ENCODE measurements at places on chromosomes 12 and 14.

- peak; percentile 12 for DNase-seq
Observed at GRCh38 chr12:6774499-6775062, 2.3 kb downstream of the LAG3 start.

DNA sequence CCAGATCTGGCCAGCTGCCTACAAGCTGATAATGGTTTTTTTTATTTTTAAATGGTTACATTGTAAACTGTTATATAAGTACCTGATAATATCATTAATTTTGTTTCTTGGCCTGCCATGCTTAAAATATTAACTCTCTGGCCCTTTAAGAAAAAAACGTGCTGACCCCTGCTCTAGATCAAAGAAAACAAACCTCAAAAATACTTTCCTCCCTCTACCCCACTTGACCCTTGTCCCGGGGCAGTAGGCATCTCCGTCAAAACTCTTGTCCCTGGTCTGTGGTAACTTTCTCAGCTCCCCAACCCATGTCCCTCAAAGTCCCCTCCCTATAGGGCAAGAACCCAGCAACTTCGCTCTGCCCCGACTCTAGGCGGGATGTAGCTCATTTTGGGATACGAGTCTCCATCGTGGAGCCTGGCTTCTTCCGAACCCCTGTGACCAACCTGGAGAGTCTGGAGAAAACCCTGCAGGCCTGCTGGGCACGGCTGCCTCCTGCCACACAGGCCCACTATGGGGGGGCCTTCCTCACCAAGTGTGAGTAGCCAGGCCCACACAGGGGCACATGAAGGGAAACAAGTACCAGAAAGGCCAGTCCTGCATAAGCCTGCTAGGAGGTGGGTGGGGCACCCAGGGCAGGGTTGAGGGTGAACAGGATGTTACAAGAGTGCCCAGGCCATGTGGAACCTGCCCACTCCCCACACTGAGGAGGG lies 3.5 kb downstream of the RDH5 start:
- DNase-seq = no peak

- DNase-seq = no peak
Observed at GRCh38 chr12:67811437-67812361, 163.2 kb downstream of the DYRK2 start.

- DNase-seq = peak; percentile 67
Observed at GRCh38 chr12:2168808-2169207, 116.0 kb downstream of the CACNA1C start.

DNA sequence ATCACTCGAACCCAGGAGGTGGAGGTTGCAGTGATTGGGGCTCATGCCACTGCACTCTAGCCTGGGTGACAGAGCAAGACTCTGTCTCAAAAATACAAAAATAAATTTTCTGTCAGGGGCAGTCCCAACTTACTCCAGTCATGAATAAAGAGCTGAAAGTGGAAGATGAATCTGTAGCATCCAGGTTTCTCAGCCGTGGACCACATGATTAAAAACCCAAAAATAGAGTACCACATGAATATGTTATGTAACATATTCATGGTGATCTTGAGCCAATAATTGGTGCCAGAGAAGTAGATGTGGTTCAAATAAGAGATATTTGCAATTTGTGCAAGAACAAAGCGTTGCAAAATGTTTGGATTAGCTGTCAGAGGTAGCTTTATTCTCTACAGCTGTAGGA lies 23.1 kb downstream of the SPIC start:
- no peak for DNase-seq
